ENCODE measurements at places on chromosomes 7 and 10.

GRCh38 chr7:45410893-45411292 lies 163.3 kb upstream of the ADCY1 start:
- no peak for DNase-seq

DNA sequence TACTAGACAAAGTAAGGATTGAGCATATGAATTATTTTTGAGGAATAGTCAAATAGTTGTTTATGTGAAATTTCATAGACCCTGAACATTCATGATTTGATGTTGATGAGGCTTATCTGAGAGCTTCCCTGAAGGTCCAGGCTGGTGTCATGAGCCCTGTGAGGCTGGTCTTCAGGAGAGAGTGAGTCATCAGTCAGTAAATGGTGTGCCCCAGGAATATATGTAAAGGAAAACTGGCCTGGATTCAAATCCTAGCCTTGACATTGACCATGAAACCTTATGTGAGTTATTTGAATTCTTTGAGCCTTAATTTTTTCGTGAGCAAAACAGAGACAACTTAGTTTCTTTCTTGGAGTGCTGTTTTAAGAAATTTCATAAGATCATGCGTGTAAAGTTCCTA lies 6.2 kb downstream of the TMEM236 start:
- DNase-seq: no peak

GRCh38 chr7:4725014-4725849 lies 43.1 kb downstream of the FOXK1 start:
- DNase-seq: no peak

- DNase-seq: no peak
Measured at GRCh38 chr7:87806150-87806549, 70.0 kb downstream of the SLC25A40 start.

GRCh38 chr10:15588635-15589508 lies 130.8 kb downstream of the ITGA8 start:
- no peak for DNase-seq

DNA sequence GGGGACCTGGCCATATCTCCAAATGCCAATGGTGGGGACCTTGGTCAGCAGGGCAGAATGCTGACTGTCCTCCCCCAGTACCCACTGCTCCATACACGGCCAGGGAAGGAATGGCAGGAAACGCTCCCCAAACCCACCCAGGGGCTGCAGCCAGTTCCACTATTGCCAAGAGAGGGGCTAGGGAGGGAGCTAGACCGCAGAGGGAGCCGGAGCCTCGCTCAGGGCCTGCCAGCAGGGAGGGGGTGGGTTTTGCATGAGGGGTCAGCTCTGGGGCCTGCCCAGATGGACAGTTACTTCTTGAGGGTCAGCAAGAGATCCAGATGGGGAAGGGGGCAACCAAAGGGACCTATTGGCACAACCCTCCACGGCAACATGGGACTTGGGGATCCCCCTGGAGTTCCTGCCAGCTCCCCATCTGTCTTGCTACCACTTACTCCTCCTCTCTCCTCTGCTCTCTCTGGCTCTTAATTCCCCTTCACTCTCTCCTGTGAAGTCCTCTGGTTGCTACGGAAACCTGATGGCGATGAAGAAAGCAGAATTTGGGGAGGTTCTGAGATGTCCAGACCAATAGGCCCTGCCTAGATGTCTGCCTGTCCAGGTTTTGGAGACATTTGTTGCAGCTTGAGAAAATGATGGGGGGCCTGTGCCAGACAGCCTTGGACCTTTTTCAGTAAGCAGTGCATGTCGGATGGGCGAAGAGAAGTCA lies 12.6 kb downstream of the FGF8 start:
- DNase-seq: no peak

GRCh38 chr7:42053834-42054233 lies 183.2 kb downstream of the GLI3 start:
- no peak for DNase-seq

DNA sequence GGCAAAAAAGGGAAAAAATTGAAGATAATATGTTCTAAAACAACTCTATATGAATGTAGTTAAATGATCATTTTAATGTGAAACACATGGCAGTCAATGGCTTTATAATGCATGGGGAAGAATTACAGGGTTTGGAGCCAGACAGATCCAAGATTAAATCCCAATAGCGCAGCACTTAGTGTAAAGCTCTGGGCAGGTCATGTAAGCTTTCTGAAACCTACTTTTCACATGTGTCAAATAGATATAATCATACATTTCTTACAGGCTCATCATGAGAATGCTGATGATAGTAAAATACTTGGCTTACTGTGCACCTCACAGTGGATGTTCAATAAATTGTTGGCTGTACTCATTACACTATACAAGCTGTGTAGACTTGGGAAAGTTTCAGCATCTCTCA lies 48.0 kb upstream of the ZNF365 start:
- no peak for DNase-seq

- DNase-seq: no peak
Measured at GRCh38 chr10:102211615-102212299, 14.3 kb upstream of the ELOVL3 start.

DNA sequence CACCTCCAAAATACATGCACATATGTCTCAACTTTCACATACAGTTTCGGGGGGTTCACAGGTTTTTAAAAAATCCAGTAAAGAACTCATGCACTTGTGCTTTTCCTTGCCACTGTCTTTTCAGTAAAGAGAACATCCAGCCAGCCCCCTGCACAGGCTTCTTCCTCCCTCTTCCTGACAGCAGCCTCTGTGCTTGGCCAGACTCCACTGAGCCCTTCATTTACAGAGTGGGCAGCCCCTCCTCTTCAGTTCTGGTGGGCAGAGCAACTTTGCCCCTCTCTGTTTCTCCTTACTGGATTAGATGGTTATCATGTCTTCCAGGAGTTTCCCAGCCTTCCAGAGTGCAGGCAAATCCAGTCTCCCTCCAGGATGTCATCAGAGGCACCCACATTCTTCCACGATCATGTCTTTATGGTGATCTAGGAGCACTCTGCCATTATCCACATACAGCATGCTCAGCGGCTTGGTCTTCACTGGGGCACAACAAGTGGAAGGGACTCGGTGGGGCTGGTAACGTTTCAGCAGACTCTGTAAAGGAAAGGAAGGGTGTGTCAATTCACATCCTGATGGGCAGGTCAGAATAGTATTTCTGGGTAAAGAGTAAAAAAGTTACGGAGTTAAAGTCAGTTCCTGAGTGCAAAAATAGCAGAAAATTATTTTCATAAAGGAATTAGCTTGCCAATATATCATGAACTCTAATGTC lies 8.8 kb downstream of the NODAL start:
- DNase-seq: no peak

DNA sequence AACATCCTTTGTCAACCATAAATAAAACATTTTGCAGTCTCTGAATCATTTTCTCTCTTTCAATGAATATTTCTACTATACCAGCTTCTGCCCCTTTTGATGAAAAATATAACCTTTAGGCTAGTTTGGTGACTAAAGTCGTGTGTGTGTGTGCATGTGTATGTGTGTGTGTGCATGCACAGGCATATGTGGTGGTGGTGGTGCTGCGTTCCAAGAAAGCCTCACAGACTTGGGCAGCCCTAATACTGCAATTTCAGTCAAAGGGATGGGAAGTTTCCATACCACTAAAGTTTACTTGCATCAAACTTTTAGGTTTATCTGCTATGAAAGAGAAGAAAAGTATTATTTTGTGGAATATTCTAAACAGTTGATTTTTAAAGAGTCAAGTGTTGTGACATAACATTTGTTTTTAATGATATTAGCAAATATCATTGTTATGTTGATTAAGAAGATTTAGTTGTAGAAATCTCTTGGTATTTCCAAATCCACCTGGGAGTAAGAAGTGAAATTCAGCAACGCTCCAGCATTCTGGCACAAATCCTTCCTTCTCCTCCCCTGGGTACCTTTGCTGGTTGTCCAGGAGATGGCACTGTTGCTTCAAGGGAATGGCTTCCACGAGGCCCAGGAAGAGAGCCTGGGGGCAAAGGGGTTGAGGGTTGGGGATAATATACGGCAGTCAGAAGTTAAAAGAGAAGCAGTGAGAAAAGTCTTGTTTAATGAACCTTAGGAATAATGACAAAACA lies 41.5 kb downstream of the ASB4 start:
- DNase-seq: no peak

DNA sequence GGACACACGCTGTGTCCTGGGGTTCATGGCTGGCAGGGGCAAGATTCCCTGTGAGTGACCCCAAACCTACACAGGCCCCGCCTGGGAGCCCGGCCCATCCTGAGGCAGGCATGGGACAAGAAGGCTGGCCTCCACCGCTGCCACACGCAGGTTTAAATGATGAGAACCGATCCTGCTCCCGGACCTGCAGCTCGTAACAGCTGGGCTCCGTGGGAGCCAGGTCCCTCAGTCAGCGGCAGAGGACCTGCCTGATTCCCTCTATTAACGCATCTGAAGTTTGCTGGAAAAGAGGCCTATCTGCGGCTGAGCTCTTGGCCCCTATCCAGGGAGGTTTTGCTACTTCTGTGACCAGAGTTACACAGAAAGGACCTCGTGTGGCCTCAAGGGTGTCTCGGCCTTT lies 112.3 kb downstream of the VIPR2 start:
- no peak for DNase-seq

DNA sequence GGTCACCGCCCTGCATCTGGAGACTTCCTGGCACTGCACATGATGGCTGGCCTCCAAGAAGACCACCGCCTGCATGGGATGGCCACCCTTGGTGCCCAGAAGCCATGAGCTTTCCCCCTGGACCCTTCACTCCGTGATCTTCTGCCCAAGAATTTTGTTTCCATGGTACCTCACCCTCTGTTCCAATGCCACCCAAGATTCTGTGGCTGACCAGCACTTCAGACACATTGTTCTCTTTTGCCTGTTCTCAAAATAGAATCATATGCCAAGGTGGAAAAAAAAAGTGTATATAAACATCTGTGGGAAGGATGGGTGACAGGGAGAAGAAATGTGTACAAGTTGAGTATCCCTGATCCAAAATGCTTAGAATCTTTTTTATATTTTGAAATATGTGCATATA lies 12.1 kb downstream of the HTR7 start:
- DNase-seq: no peak

- no peak for DNase-seq
Measured at GRCh38 chr10:119448628-119449584, 93.6 kb downstream of the RGS10 start.

DNA sequence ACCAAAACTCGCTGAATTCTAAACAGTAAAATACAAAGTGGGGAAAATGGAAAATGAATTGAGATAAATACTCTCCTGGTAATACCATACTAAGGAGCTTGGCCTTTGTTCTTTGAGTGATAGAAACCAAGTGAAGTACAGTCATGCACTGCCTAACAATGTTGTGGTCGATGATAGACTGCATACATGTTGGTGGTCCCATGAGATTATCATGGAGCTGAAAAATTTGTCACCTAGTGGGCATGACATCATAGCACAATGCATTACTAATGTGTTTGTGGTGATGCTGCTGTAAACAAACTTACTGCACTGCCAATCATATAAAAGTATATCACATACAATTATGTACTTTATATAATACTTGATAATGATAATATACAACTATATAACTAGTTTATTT lies 419.1 kb downstream of the ARL4A start:
- DNase-seq: no peak

GRCh38 chr7:69800495-69800894 lies 202.2 kb downstream of the AUTS2 start:
- no peak for DNase-seq

Data from retinal pigment epithelial cell (primary cell).